ENCODE measurements at places on chromosomes 13 and 19.

GRCh38 chr13:66040506-66040905, 1189.6 kb downstream of the PCDH9 start:
- no peak for DNase-seq
- H3K4me1 ChIP-seq = no peaks in the 10 kb centered on the region
- H3K27me3 ChIP-seq = no peaks in the 10 kb centered on the region
- no peak overlapping the region for H3K4me3 ChIP-seq
- H3K36me3 ChIP-seq = no peaks in the 10 kb centered on the region

- H3K4me3 ChIP-seq = no peak overlapping the region
- no peak for DNase-seq
- peaks cover 6% of the 10 kb centered on the region for H3K27me3 ChIP-seq
- no peaks in the 10 kb centered on the region for H3K36me3 ChIP-seq
These were observed 63.6 kb upstream of the NFIC start for GRCh38 chr19:3302755-3303154.

DNA sequence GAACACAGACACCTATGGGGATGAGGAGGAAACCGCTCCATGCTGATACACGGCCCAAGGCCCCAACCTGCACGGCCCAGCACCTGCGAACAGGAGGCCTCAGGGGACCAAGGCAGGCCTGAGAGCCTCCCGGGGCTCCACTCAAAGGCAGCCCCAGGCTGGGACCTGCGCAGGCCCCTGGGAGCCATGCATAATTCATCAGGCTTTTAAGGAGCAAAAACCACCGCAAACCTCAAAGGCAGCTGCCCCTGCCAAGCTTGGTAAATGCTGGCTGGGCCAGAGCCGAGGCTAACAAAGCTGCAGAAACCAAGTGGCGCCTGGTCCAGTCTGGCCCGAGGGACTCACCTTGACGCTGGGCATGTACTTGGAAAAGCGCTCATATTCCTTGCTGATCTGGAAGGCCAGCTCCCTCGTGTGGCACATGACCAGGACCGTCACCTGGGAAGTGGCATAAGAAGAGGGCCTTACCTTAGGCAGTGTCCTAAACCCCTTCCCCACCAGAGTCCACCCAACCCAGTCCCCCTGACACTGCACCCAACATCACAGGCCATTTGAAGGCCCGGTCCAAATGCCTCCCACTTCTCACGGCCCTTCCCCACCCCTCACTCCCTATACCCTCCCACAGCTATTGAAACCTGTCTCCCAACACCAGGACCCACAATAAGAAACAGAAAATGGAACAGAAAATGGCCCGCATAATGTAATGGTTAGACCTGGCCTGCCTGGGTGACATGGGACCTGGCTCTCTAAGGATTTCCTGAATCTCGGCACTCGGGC, 7.8 kb downstream of the DDX39A start:
- DNase-seq = no peak
- H3K4me3 ChIP-seq = no peak overlapping the region
- H3K36me3 ChIP-seq = peaks cover 94% of the 10 kb centered on the region
- H3K4me1 ChIP-seq = peaks cover 2% of the 10 kb centered on the region
- H3K27me3 ChIP-seq = no peaks in the 10 kb centered on the region
- H3K27ac ChIP-seq = no peak overlapping the region

DNA sequence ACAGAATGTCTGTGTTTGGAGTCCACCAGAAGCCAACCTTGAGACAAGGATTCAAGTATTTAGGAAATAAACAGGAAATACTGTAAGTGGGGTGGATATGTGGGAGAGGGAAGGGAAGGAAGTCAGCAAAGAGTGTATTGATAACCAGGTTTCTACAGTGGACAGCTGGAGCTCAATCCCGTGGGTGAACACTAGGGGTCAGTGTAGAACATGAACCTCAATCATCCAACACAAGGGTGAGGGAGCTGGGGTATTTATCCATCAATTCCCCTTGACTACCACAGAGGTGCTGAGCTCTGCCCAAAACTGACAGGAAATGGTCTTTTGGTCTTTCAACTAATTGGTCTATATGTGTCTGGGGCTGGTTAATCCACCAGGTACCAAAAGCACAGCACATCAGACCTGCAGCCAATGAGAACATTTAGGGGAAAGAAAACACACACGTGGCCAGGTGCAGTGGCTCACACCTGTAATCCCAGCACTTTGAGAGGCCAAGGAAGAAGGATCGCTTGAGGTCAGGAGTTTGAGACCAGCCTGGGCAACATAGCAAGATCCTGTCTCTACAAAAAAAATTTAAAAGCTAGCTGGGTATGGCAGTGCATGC, 5.6 kb upstream of the SYDE1 start:
- H3K27me3 ChIP-seq = peaks cover 9% of the 10 kb centered on the region
- no peaks in the 10 kb centered on the region for H3K4me1 ChIP-seq
- no peak overlapping the region for H3K4me3 ChIP-seq
- H3K36me3 ChIP-seq = no peaks in the 10 kb centered on the region

- no peak overlapping the region for H3K27ac ChIP-seq
- no peaks in the 10 kb centered on the region for H3K4me1 ChIP-seq
- no peaks in the 10 kb centered on the region for H3K27me3 ChIP-seq
- no peaks in the 10 kb centered on the region for H3K36me3 ChIP-seq
- no peak overlapping the region for H3K4me3 ChIP-seq
- no peak for DNase-seq
These were observed 71.4 kb downstream of the SLC15A1 start for GRCh38 chr13:98681049-98681448.

DNA sequence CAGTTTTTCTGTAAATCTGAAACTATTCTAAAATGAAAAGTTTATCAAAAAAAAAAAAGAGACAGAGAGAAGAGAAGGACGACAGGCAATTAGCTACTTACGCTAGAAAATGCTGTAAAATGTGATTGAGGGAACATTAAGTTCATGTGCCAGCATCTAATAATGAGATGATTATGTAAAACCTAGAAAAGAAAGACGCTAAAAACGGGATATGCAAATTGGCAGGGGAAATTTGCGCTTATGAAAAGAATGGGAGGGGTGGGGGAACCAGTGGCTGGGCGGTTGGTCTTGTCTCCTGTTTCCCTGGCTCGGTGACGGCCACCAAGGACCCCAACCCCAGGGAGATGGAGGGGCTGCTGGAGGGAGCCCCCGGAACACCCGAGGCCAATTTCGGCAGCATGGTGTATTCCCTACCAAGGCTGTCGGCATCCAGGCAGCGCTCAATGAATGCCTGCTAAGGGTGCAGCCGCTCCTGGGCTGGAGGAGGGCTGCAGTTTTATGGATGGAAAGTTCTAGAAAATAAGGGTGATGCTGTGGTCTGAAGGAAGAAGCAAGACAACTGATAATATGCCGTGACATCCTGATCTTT, 34.2 kb downstream of the GNG7 start:
- H3K36me3 ChIP-seq = no peaks in the 10 kb centered on the region
- H3K27me3 ChIP-seq = no peaks in the 10 kb centered on the region
- H3K4me1 ChIP-seq = peaks cover 3% of the 10 kb centered on the region
- no peak overlapping the region for H3K4me3 ChIP-seq

DNA sequence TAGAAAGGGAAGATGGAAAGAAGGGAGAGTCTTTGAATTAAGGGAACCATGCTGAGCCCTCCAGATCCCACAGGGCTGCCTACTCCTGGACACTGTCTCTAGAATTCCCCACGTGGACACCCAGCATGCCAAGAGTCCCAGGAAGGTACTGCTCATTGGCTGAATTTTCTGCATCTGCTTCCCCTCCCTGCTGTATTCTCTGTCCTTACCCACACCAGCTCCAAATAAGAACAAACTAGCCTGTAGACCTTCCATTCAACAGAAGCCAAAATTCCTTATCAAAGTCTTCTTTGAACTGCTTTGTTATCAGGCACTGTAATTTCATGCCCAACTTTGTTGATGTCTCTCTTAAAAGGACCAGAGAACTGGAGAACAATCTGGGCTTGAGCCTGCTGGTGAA, 305.9 kb upstream of the ARGLU1 start:
- no peaks in the 10 kb centered on the region for H3K27me3 ChIP-seq
- no peak overlapping the region for H3K27ac ChIP-seq
- no peaks in the 10 kb centered on the region for H3K36me3 ChIP-seq
- no peak overlapping the region for H3K4me3 ChIP-seq

DNA sequence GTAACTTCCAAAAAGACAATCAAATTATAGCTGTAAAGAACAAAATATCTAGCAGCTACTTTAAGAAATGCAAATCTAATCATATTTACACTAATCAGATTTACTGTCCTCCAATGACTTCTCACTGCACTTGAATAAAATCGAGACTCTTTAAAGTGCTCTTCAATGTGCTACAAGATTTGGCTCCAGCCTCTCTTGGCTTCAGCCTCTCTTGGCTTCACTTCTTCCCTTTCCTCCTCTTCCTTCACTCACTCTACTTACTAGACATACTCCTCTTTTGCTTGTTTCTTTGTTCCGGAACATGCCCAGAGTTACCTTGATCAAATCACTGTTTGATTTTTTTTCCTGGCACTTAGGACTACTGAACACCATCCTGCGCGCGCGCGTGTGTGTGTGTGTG, 495.4 kb downstream of the LMO7 start:
- H3K36me3 ChIP-seq = no peaks in the 10 kb centered on the region
- no peaks in the 10 kb centered on the region for H3K4me1 ChIP-seq
- DNase-seq = no peak
- no peak overlapping the region for H3K4me3 ChIP-seq
- H3K27ac ChIP-seq = no peak overlapping the region

- H3K4me3 ChIP-seq = no peak overlapping the region
- no peak for DNase-seq
- peaks cover 9% of the 10 kb centered on the region for H3K4me1 ChIP-seq
- H3K27ac ChIP-seq = peak overlapping the region; percentile 1
These were observed 9.7 kb downstream of the LPAR6 start for GRCh38 chr13:48403151-48403631.

DNA sequence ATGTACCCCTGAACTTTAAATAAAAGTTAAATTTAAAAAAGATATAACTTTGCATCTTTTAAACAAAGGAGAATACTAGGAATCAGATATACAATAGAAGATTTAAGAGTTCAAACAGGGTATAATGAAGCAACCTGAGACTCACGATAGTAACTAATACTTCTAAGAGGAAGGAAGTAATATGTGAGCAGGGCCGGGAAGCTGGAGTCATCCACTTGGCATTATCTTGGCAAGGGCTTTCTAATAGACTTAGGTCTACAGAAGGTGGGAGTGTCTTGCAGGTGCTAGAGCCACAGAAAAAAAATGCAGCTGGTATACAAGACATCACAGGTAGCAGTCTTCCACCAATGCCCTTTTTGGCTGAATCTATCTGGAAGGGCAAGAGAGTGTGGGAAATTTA, 231.9 kb downstream of the KCTD12 start:
- H3K4me1 ChIP-seq = no peaks in the 10 kb centered on the region
- H3K27me3 ChIP-seq = no peaks in the 10 kb centered on the region
- H3K27ac ChIP-seq = no peak overlapping the region

GRCh38 chr13:68064001-68064770, 834.0 kb upstream of the PCDH9 start:
- H3K27ac ChIP-seq = no peak overlapping the region
- no peaks in the 10 kb centered on the region for H3K36me3 ChIP-seq
- no peak for DNase-seq
- no peaks in the 10 kb centered on the region for H3K27me3 ChIP-seq
- no peaks in the 10 kb centered on the region for H3K4me1 ChIP-seq

- DNase-seq = no peak
- no peaks in the 10 kb centered on the region for H3K4me1 ChIP-seq
- no peak overlapping the region for H3K27ac ChIP-seq
- H3K27me3 ChIP-seq = no peaks in the 10 kb centered on the region
- H3K4me3 ChIP-seq = no peak overlapping the region
- no peaks in the 10 kb centered on the region for H3K36me3 ChIP-seq
These were observed 10.9 kb upstream of the CBY2 start for GRCh38 chr13:45691251-45691650.

DNA sequence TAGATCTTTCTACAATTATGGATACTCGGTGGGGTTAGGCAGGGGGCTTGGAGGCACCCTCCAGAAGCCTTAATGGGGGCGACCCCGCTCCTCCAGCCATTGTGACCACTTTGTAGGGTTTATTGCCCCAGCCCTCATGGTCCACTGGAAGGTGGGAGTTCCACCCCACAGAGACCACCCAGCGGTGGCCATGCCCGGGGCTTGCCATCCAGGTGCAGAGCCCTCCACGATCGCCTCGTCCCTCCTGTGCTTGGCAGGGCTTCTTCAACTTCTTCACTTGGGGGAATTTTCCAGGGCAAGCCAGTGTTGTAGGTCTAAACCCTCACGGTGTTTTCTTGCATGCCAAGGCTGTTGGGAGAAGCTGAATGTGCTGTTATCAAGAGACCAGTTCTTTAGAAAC, 16.1 kb downstream of the ZNF536 start:
- H3K4me3 ChIP-seq = no peak overlapping the region
- H3K36me3 ChIP-seq = no peaks in the 10 kb centered on the region
- H3K27ac ChIP-seq = no peak overlapping the region
- no peak for DNase-seq
- H3K27me3 ChIP-seq = peaks cover 3% of the 10 kb centered on the region
- no peaks in the 10 kb centered on the region for H3K4me1 ChIP-seq

GRCh38 chr19:46990991-46991676, 28.5 kb upstream of the NPAS1 start:
- DNase-seq = peak; percentile 37
- peaks cover 71% of the 10 kb centered on the region for H3K36me3 ChIP-seq
- peak overlapping the region; percentile 7 for H3K27ac ChIP-seq
- H3K4me3 ChIP-seq = no peak overlapping the region

- H3K4me3 ChIP-seq = no peak overlapping the region
- no peaks in the 10 kb centered on the region for H3K27me3 ChIP-seq
- H3K27ac ChIP-seq = no peak overlapping the region
- H3K36me3 ChIP-seq = no peaks in the 10 kb centered on the region
- no peak for DNase-seq
These were observed 1342.5 kb upstream of the SLC10A2 start for GRCh38 chr13:104408733-104409132.

DNA sequence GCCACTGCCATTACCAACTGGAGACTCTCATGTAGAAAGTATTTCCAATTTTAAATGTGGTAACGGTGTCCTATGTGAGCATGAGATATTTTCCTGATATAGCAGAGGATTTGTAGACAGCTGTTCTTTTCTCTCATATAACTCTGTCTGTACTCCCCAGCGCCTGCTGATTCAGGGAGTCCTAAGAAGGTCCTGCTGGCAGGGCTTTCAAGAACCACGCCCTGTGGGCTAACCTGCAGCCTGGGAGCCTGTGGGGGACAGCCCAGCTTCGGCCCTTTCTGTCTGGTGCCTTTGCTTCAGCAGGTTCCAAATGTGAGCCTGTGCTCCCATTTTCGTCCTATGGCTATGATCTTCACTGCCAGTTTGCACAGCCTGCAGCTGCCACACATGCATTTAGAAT, 316.8 kb downstream of the ATP8A2 start:
- H3K36me3 ChIP-seq = no peaks in the 10 kb centered on the region
- H3K27ac ChIP-seq = no peak overlapping the region
- no peaks in the 10 kb centered on the region for H3K4me1 ChIP-seq
- no peaks in the 10 kb centered on the region for H3K27me3 ChIP-seq
- no peak overlapping the region for H3K4me3 ChIP-seq

- H3K36me3 ChIP-seq = peaks cover 6% of the 10 kb centered on the region
- H3K27ac ChIP-seq = peak within 1 kb of the TSS; percentile 75
- DNase-seq = peak; percentile 61
- H3K4me3 ChIP-seq = peak within 1 kb of the TSS; percentile 69
- peaks cover 39% of the 10 kb centered on the region for H3K4me1 ChIP-seq
These were observed at the start of gene DENND1C for GRCh38 chr19:6481541-6482342. DENND1C (minus strand) TSS chr19:6481787; CDS start chr19:6481695, 92 bp downstream.
